ENCODE measurements at places on chromosomes 7 and 10. TPM values are rescaled to one million over a fixed set of nuclear protein-coding genes. Genes with fewer than 3 reads are reported as not detected.
A peak's percentile ranks its signal among the peaks of the same experiment; 100 is the strongest.

The AGR2 gene
- total RNA-seq = 9.3 TPM

DNA sequence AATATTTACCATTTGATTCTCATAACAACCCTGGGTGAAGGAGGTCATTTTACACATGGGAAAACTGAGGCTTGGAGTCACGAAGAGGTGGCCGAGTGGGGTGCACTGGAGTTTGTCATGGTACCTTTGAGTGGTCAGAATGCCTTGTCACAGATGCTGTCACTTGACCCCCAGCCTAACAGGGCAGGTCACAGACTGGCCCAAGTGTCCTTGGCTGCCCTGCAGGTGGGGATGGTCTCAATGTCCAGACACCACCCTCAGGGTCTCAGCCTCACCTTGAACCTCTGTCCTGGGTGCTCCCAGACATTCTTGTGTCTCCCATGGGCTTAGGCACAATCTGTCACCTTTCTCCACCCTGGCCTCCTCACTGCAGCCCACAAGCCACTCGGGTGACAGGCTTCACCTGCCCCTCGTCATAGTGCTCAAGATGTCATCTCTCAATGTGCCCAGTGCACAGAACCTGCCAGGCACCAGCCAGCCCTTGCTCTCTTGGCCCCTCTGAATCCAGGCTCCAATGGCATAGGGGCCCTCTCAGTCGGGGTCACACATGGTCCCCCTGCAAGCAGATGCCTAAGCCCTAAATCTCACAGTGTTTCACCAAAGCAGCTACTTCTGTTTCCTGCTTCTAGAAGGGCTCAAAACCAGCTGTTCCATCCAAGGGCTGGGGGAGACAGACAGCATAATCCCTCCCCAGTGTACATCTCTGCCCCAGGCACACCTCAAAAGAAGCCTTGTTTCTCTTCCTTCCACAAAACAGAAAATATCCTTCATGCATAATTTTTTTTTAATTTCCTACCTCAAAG is 76.8 kb upstream of the NANOS1 start:
- no peaks in the 10 kb centered on the region for H3K27me3 ChIP-seq
- H3K27ac ChIP-seq = no peak overlapping the region
- no peak overlapping the region for H3K4me3 ChIP-seq
- DNase-seq = no peak
- H3K4me1 ChIP-seq = no peaks in the 10 kb centered on the region

DNA sequence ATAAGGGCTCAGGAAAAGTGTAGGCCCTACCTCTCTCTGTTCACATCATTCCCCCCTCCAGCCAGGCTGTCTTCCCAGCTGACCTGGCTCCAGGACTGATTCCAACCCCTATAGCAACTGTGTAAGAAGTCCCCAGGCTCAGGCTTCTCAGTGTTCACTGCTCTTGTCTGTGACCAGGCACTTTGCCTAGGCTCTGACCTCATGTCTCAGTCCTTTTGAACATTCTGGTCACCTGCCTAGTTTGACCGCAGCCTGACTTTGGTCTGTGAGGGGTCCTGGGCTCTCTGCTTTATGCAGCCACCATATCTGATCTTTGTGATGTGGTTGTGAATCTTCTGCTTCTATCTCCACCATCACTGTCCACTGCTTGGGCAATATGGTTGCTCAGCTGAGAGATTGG is 24.5 kb downstream of the HIF1AN start:
- H3K4me1 ChIP-seq = peaks cover 11% of the 10 kb centered on the region
- no peak overlapping the region for H3K4me3 ChIP-seq
- no peaks in the 10 kb centered on the region for H3K27me3 ChIP-seq
- H3K36me3 ChIP-seq = no peaks in the 10 kb centered on the region

DNA sequence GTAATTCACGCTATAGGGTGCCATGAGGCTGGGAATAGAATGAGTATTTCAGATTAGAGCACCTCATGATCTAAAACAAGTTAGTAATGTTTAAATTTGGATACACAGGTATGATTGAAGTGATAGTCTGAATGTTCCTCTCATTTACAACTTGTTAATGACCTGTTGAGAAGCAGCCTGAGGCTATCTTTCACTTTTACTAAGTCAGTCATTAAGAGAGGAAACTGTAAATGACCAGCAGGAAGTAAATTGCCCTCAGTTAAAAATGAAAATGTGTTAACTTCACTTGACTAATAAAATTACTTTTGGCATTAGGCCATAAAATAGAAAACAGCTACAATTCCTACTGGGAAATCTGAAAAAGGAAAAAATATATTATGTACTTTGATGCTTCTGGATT is 1042.0 kb downstream of the DNAJB9 start:
- no peaks in the 10 kb centered on the region for H3K4me1 ChIP-seq
- H3K36me3 ChIP-seq = no peaks in the 10 kb centered on the region

GRCh38 chr10:91582153-91582554 is 50.7 kb downstream of the PPP1R3C start:
- H3K4me1 ChIP-seq = peaks cover under 1% of the 10 kb centered on the region
- no peaks in the 10 kb centered on the region for H3K27me3 ChIP-seq
- no peaks in the 10 kb centered on the region for H3K36me3 ChIP-seq
- DNase-seq = no peak
- no peak overlapping the region for H3K27ac ChIP-seq

DNA sequence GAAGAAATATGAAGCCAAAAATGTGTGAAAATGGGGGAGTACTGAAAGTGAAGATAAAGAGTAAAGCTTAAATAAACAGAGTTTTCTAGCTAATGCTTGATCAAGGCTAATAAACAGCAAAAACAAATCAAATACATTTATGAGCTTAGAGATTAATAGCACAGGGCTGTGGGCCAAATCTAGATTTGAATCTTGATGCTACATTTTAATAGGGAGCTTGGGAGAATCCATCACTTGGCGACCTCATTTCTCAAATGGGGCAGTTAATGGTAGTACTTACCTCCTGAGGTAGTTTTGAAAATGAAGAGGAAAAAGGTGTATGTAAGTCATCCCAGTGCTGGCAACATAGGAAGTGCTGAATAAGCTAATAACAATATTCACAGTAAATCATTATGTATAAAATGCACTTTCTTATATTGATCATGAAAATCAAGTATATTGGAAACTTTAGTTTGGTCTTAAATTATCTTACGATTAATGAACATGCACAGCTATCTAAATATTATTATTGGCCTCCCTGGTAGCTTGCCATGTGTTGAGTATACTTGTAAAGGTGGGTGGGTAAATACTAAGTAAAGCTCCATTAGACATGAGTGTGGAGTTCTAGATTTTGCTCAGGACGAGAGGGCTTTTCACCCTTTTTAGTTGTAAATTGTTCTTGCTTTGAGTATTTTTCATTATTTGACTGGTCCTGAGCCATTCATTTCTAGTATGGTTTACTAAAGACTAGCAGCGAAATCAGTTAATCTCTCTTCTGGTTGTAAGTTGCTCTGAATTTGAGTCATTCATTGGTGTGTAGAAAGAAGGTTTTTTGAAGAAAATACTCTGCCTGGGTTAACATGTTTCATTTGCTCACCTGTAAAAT is 5.1 kb downstream of the BICC1 start:
- H3K27me3 ChIP-seq = no peaks in the 10 kb centered on the region
- DNase-seq = no peak
- peak overlapping the region; percentile 64 for H3K4me3 ChIP-seq
- no peaks in the 10 kb centered on the region for H3K36me3 ChIP-seq
- H3K4me1 ChIP-seq = no peaks in the 10 kb centered on the region

GRCh38 chr10:27100813-27101347 is 586 bp upstream of the ANKRD26 start:
- H3K4me1 ChIP-seq = peaks cover 4% of the 10 kb centered on the region
- H3K36me3 ChIP-seq = no peaks in the 10 kb centered on the region
- H3K27ac ChIP-seq = peak overlapping the region; percentile 76
- H3K4me3 ChIP-seq = peak overlapping the region; percentile 62
- peak; percentile 14 for DNase-seq
- H3K27me3 ChIP-seq = no peaks in the 10 kb centered on the region

DNA sequence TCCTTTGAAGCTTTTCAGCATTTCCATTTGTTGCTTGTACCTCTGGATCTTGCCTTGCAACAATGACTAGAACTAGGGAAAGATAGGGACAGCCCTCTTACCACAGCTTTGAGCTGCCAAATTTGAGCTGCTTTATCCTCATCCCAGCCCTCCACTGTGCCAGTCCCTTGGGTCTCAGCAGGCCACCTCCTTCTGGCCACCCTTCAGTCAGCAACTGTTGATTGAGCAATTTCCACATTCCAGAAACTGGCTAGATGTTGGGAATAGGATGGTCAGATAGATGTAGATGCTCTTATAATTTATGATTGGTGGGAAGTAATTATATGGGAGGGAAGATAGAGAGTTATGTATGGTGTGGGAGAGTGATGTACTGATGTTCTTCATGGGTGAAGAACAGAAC is 100.1 kb downstream of the ST7 start:
- H3K36me3 ChIP-seq = no peaks in the 10 kb centered on the region
- H3K27ac ChIP-seq = no peak overlapping the region
- no peak overlapping the region for H3K4me3 ChIP-seq

The PMPCB gene
- 40.1 TPM for total RNA-seq

GRCh38 chr10:11687357-11687771 is 54.8 kb upstream of the ECHDC3 start:
- DNase-seq = no peak
- H3K36me3 ChIP-seq = no peaks in the 10 kb centered on the region
- H3K4me3 ChIP-seq = no peak overlapping the region
- H3K27me3 ChIP-seq = no peaks in the 10 kb centered on the region
- no peak overlapping the region for H3K27ac ChIP-seq

GRCh38 chr10:63699785-63700613 is 178.8 kb downstream of the REEP3 start:
- DNase-seq = peak; percentile 45
- H3K27ac ChIP-seq = peak overlapping the region; percentile 85
- H3K4me1 ChIP-seq = peaks cover 66% of the 10 kb centered on the region
- H3K36me3 ChIP-seq = no peaks in the 10 kb centered on the region
- H3K27me3 ChIP-seq = no peaks in the 10 kb centered on the region

The OR2A42 gene
- total RNA-seq = not detected

GRCh38 chr10:51319173-51319435 is 244.8 kb downstream of the PRKG1 start:
- H3K4me1 ChIP-seq = no peaks in the 10 kb centered on the region
- H3K27me3 ChIP-seq = no peaks in the 10 kb centered on the region
- H3K4me3 ChIP-seq = no peak overlapping the region
- no peak for DNase-seq

The NET1 gene
- 26.9 TPM for total RNA-seq

- no peak overlapping the region for H3K27ac ChIP-seq
- H3K4me1 ChIP-seq = no peaks in the 10 kb centered on the region
- no peak overlapping the region for H3K4me3 ChIP-seq
- no peaks in the 10 kb centered on the region for H3K27me3 ChIP-seq
- H3K36me3 ChIP-seq = no peaks in the 10 kb centered on the region
- DNase-seq = no peak
Measured at GRCh38 chr7:158114056-158114850, 473.4 kb downstream of the PTPRN2 start.

The TBX20 gene
- not detected for total RNA-seq

- no peak for DNase-seq
- H3K27me3 ChIP-seq = no peaks in the 10 kb centered on the region
- no peaks in the 10 kb centered on the region for H3K36me3 ChIP-seq
- no peak overlapping the region for H3K4me3 ChIP-seq
- no peak overlapping the region for H3K27ac ChIP-seq
Measured at GRCh38 chr10:1734288-1734687, 3.0 kb downstream of the ADARB2 start.

DNA sequence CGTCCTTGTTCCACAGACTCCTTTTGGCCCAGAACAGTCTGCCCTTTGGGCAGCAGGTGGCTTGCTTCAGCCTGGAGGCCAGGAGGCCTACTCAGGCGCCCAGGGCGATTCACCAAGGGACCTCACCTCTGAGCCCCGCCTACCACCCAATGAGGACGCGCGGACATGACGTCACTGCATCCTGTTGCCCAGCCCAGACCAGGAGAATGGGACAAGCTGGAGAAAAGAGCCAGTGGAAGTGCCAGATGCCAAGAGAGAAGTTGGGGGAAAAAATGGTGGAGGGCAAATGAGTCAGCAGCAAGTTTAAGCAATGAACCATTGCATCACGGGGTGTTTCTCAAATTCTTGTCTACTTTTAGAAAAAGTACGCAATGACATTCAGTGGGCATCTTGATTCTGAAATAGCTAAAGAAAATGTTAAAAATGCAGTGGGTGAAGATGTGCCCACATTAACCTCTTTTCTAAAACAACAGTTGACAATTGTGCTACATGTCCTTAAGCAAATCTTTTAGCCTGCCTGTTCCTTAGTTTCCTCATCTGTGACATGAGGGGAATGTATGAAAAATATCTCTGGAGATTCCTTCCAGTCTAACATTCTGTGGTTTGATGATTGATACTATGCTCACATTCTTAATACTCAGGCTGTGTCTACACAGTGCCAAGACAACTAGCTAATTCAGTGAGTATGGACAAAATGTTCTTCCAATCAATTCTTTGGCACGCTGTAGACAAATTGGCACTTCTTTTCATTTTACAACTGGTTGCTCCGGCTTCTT is 23.9 kb upstream of the LEP start:
- no peak for DNase-seq
- no peak overlapping the region for H3K27ac ChIP-seq
- H3K36me3 ChIP-seq = no peaks in the 10 kb centered on the region
- H3K27me3 ChIP-seq = no peaks in the 10 kb centered on the region
- H3K4me1 ChIP-seq = no peaks in the 10 kb centered on the region

- H3K27ac ChIP-seq = no peak overlapping the region
- DNase-seq = no peak
- H3K36me3 ChIP-seq = no peaks in the 10 kb centered on the region
- H3K4me3 ChIP-seq = no peak overlapping the region
Measured at GRCh38 chr7:129136887-129137642, 7.4 kb upstream of the TSPAN33 start.

The GOLGA7B gene
- 5.9 TPM for total RNA-seq

The GSDME gene
- total RNA-seq = 7.1 TPM

DNA sequence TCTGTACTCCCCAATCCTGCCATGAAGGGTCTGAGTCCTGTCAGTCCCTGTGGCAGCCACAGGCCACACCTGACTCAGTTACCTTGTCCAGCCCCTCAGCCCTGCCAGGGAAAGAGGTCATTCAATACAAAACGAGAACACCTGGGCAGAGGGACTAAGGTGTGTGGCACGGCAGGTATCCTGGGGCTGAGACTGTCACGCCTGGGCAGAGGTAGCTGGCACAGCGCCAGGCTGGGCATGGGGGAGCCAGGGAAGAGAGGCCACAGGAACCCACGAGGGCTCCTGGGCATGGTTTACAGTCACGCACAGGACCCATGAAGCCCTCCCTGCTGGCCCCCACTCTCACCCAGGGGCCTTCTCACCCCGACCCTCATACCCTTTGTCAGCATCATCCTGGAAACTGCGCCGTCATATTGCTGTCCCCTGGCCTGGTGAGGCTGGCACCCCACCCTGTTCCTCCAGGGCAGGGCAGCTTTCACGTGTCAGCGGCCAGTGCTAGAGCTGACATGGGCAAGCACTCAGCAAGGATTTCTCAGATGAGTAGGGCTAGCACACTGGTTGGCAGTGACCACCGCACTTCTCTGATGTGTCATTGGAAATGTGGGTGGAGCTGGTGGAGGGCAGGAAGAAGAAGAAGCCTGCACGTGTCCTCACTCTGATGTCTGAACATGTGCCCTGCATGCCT is 42.7 kb downstream of the LRRC18 start:
- no peaks in the 10 kb centered on the region for H3K36me3 ChIP-seq
- H3K27me3 ChIP-seq = no peaks in the 10 kb centered on the region
- no peaks in the 10 kb centered on the region for H3K4me1 ChIP-seq
- no peak for DNase-seq

The SGPL1 gene
- 55.2 TPM for total RNA-seq

The DKK1 gene
- not detected for total RNA-seq

The CCDC186 gene
- total RNA-seq = 29.5 TPM

Measured in pancreas (tissue), 10 donors.